ENCODE measurements at places on chromosomes 5 and 9.

GRCh38 chr5:101608322-101608721 lies 687.8 kb downstream of the SLCO4C1 start:
- no peak for DNase-seq

GRCh38 chr5:171630350-171631065 lies 155.1 kb upstream of the SMIM23 start:
- DNase-seq, result no peak

DNA sequence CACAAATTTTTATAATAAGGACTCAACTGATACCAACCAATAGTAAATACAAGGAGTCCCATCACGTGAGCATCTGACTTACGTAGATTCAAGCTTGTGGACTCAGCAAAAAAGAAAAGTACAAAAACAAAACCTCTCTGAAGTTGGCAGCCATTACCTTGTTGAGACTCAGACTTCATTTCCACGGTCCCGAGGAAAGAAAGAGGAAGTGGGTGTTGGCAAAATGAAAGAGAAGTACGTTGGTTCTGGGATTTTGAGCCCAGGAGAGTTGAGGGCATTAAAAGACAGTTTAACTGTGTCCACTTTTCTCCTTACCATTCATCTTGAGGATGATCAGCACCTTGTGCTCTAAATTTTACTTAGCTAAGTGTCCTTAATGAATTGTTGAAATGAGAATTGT lies 26.7 kb downstream of the NCBP1 start:
- no peak for DNase-seq

DNA sequence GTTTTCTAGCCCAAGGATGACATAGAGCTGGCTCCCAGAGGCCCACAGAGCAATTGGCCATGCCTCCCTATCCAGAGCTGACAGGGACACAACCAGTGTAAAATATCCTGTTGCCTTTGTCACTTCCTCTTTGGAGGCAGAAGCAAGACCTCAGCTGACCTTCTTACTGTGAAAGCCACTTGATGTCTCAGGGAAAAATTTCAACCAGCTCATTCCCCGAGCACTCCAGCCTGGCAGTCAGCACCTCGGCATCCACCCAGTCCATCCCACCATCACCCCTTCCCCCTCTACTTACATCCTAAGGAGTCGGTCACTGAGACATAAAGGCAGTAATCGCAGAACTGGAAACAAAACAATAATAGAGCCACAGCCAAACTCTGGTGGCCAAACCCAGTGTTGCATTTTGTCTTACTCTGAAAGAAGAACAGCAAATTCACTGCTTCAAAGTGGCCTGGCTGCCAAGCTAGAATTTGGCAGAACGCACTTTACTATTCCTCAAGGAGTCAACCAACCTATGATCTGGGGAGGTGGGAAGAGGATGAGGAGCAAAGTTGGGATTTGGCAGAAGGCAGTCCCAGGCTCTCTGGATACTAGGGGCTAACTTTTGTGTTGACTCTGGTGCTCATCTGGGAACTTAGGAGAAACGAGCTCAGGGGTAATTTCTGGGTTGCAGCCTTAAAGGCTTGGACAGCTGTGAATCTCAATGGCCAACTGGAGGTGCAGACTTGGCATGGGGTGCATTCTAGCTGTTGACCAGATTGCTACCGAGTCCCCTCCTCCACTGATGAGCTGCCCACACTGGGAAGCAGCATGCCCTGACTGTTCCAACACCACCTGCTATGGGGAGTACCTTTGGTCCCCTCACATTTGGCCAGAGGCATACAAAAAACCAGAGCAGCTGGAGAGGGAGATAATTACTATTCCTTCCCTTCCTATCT lies 13.6 kb downstream of the NIPAL4 start:
- no peak for DNase-seq

DNA sequence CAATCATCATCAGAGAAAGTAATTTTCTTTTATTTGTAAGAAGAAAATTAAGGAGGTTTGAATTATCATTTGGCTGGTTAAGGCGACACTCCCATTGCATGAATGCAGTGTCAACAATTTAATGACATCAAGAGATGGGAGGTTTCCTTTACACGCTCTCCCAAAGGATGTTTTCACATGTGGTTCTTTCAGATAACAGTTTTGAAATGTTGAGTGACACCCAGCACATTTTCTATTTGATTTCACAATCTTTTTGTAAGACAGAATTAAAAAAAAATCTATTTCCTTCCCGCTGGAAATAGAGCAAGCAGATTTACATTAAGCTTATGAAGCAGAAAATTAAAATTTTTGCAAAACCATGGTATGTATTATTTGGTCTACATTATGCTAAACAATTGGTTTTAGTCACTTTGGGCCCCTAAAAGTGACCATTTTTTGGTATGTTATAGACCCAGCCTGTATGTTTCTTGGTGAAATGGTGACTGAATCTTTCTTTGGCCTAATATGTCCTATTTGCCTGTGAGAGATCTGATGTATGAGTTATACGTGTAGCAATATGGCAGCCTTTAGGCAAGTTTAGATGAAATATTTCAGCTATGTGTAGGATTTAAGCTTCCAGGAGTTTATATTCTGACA lies 18.9 kb upstream of the ANKRD55 start:
- DNase-seq, result no peak

- DNase-seq, result no peak
These were observed 17.5 kb upstream of the CCDC192 start for GRCh38 chr5:127685662-127686061.
